ENCODE measurements at places on chromosomes 13 and 19.

- no peak for DNase-seq
Measured at GRCh38 chr19:51891193-51891747, 3.5 kb upstream of the ZNF577 start.

- no peak for DNase-seq
Measured at GRCh38 chr13:27928805-27929753, 9.3 kb downstream of the PDX1 start.

DNA sequence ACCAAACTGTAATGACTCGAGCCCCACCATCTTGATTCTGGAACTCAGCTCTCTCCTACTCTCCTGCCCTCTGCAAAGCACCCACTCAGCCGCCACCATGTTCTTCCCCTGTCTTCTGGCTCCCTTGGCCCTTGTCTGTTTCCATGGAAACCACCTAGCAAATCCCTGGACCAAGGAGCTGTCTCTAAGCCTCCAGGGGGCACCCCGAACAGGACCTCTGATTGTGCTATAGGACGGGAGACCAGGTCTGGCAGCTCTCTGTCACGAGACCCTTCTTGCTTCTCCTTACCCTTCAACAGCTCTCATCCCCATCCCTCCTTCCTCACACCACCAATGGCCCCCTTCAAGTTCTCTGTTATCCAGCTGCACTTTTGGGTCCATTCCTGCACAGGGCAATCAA is 277.7 kb upstream of the ZNF507 start:
- no peak for DNase-seq

GRCh38 chr19:47657719-47658118 is 48.8 kb downstream of the BICRA start:
- no peak for DNase-seq

- DNase-seq = no peak
Measured at GRCh38 chr13:20377720-20378119, 145.6 kb upstream of the GJB6 start.

Data from NB4 (cell line).